ENCODE measurements at places on chromosomes 11 and 22.
A peak's percentile ranks its signal among the peaks of the same experiment; 100 is the strongest.

DNA sequence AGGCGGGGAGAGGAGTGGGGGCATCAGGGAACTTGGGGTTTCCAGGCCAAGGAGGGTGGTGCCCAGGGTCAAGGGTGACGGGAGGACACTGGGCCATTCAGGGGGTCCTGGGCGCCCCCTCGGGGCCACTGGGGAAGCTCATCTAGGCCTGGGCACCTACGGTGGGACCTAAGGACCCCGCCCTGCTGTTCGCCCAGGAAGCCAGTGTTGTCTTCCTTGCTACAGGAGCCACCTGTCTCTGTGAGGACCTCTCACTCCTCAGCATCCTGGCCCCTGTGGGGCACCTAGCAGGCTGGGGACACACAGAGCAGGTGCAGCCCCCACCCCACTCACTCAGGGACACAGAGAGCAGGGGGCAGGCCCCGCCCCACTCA, 191.6 kb downstream of the IGLL1 start:
- DNase-seq: no peak

DNA sequence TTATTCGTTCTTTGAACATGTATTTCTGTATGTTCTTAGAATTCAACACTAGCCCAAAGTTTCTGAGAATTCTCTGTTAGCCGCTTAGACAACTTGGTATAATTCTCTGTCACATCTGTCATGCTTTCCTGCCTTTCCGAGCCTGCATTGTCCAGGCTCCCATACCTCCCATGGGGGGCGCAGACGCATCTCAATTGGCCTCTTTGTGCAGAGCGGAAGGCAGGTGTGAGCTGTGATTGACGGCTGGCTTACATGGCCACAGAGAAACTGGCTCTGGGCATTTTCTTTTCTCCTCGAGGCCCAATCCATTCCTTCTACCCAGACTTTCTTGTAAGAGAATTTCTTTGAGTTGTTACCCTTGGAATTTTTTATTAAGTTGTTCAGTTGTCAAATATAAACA, 132.7 kb upstream of the SESN3 start:
- DNase-seq: no peak

- DNase-seq: no peak
Observed at GRCh38 chr11:20160425-20161229, at the start of gene DBX1. TSS of gene DBX1 (minus strand) at chr11:20160475. CDS start at chr11:20160324, 151 bp downstream.

DNA sequence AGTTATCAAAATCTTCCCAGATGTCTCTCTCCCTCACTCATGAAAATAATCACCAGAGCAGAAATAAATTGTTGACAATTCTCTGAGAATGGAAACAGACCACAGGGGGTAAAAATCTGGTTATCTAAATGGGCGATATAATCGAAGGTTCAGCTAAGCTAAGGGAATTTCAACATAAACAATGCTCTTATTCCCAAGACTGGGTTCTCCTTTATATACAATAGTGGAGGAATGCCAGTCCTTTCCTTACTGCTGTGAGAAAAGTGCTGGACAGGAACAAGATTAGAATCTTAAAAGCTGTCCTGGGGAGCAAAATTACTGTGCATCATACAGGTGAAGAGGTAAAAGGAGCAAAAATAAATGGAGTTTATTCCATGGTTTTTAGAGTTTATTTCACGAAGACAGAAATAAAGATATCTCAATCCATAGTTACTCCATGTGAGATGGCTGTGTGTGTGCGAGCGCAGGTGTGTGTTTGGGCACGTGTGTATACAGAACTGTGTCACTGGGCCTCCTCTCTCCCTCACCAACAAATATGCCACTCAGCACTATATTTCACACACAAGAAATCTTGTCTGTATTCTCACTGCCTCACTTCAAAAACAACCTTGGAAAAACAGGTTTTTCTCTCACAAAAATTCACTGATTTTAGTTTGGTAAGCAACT, 385.6 kb downstream of the DCDC1 start:
- no peak for DNase-seq

GRCh38 chr22:44224166-44224565, 43.4 kb downstream of the PARVG start:
- no peak for DNase-seq

- DNase-seq: no peak
Observed at GRCh38 chr11:77147668-77148321, 19.7 kb downstream of the MYO7A start.

GRCh38 chr11:126992804-126993111, 7.8 kb downstream of the KIRREL3 start:
- no peak for DNase-seq

GRCh38 chr11:75560644-75561043, 1.4 kb upstream of the SERPINH1 start:
- no peak for DNase-seq

- DNase-seq: no peak
Observed at GRCh38 chr11:10236840-10237239, 57.2 kb downstream of the SBF2 start.

GRCh38 chr22:35589071-35589755, 27.9 kb downstream of the MB start:
- peak; percentile 79 for DNase-seq

GRCh38 chr22:28810821-28811491, 10.6 kb upstream of the XBP1 start:
- DNase-seq: peak; percentile 32

DNA sequence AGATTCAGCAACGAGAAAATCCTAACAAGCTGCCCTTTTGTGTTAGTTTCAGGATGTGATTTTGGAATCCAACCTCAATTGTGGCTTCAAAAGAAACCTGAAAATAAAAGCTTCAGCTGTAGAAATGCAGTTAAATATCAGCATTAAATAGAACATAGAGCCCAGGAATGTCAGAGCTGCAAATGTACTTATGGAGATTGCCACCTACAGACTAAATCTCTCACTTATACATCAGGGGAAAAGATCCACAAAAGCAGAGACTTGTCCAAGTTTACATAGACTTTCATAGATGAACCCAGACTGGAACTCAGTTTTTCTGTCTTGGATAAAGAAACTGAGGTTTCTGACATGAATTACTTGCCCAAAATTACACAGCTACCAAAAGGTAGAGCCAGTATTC, 446.6 kb downstream of the DLG2 start:
- no peak for DNase-seq

DNA sequence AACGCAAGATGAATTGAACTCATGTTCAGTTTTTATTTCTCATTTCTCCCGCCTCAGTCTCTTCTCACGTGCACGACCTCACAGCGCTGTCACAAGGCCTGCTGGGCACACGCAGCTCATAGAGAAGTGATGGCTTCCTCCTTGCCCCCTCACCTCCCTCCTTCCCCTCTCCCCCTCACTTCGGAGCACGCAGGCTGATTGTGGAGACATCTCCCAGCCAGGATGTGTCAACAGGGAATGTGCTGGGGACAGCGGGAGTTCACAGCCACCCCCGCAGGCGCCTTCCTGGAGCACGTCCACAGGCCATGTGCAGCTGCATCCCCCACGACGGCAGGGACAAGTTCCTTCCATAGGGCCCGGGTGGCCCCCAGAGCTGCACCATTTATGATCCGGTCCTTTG, 29.1 kb upstream of the KRTAP5-6 start:
- no peak for DNase-seq
